ENCODE measurements at places on chromosomes 7 and 10.

DNA sequence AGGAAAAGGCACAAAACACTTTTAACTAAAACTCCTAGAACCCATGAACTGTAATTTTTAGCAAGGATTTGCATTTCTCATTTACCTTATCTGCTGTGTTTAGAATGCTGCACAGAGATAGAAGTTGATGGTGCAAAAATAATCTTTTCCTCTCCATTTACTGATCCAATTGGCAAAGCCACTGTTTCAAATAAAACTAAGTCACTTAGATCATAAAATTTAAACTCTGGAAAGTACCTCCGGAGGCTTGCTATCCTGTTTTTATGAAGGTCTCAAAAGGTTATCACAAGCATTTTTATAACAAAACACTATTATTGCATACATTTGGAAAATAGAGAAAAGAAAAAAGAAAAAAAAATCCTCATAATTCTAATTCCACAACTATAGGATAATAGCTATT is 7.6 kb downstream of the CPA2 start:
- no peak for DNase-seq

- no peak for DNase-seq
These were observed 110.2 kb downstream of the CPXM2 start for GRCh38 chr10:123781324-123781900.

DNA sequence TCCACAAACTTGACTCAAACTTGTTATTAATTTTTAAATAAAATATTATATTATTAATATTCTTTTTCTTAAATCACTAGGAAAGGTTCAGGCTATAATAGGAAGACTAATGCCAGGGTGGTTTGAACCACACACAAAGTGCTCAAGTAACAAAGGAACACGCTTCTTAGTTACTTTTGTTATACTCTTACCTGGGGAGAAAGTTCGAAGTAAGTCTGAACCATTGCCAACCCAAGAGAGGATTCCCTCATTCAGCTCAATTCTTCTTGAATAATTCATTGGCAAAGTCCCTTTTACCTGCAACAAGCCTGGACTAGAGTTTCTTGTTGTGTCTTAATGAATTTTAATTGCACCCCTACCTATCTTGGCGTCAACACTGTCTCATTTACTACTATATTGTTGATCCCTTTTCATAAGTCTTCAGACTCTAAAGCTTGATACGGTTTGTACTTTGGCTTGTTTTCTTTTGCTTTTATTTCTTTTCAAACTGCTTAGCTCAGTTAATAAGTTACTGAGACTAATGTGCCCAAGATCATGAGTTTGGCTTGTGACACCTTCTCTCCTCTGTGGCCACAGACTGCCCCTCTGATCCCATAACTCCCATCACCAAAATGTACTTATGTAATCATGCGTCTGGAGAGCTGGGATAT is 10.2 kb upstream of the C10orf67 start:
- DNase-seq = no peak

DNA sequence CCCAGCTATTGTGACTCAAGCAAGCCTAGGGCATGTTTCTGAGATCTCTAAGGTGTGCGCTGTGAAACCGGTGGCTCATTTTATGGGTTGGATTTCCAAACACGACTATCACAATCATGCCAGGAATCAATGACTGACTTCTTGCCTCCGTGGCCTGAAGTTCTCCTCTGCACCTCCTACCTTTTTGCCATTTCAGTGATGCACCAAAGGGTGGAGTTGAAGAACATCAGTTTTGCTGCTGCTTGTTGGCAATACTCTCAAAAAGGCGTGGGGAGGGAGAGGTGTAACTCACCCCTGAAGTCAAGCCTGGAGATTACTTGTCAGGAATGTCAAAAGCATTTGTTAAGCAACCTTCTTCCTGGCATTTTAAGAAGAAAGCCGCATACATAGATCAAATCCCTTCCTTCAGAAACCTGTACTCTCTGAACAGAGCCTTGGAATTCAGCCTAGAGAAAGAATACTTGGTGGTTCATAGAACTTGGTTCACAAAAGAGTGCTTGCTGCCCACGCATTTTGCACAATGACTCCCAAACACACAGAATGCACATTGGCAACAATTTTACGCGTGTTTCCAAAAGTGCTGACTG is 41.0 kb downstream of the KIAA1217 start:
- no peak for DNase-seq
